ENCODE measurements at places on chromosomes 6 and 20.

- DNase-seq = no peak
Measured at GRCh38 chr6:52336919-52337561, 24.9 kb upstream of the PAQR8 start.

GRCh38 chr20:33071198-33071597 lies 8.2 kb upstream of the BPIFB4 start:
- DNase-seq = no peak

DNA sequence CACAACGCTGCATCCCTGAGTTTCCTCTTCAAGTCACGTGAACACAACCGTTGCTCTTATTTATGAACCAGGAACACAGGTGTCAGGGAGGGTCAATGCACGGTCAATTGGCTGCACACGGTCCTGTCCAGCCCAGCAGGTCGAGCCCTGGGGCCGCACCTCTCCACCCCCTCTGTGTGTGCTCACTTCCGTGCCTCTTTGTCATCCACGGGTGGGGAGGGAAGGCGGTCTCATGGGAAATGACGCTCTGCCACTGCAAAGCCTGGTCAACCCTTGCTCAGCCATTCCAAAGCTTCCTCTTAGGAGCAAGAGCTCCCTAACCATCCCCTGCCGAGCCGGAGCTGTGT lies 38.7 kb downstream of the DACT2 start:
- DNase-seq = no peak

- DNase-seq = no peak
Measured at GRCh38 chr20:19181552-19181951, 30.9 kb upstream of the SLC24A3 start.

DNA sequence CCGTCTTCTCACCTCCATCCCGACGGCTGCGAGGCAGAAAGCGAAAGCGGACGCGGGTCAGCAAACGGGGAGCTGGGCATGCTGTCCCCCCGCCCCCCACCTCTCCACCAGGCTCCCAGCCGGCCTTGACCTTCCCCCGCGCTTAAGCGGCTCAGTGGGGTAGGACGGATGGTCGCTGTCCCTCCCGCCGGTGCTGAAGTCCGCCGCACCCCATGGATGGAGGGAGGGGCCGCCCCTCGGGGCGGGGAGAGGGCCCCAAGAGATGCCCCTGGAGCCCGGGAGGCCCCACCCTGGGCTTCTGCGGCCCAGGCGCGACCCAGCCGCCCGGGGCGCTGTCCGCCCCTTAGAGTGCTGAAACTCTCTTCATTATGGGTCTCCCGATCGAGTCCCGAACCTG lies at the start of gene KCNB1:
KCNB1 (minus strand) TSS at position 48 of the 397 bp plus-strand sequence. CDS start 188 bp downstream, outside the sequence.
- DNase-seq = no peak

DNA sequence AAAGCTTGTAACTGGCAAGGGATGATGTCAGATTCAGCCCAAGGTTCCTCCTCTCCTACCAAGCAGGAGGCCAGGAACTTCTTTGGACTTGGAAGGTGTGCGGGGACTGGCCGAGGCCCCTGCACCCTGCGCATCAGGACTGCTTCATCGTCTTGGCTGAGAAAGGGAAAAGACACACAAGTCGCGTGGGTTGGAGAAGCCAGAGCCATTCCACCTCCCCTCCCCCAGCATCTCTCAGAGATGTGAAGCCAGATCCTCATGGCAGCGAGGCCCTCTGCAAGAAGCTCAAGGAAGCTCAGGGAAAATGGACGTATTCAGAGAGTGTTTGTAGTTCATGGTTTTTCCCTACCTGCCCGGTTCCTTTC lies 14.4 kb downstream of the TNFAIP3 start:
- no peak for DNase-seq

DNA sequence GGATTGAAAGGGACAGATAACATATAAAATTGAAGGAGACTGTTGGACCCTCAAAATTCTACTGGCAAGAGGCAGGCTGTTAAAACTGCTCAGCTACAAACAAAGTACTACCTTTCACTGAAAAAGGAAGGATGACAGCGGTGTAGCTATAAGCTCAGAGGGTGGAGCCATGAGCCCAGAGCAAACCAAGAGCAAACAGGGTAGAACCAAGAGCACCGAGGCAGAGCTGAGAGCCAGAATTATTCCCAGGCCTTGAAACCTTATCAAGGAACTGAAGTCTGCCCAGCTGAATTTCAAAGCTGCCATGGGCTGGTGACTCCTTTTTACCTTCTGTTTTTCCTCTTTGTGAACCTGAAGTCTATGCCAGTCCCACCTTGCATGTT lies 74.7 kb upstream of the SLC4A11 start:
- DNase-seq = no peak

- no peak for DNase-seq
Measured at GRCh38 chr20:8242827-8243724, 111.0 kb downstream of the PLCB1 start.

- DNase-seq = no peak
Measured at GRCh38 chr6:17589406-17590096, 10.6 kb upstream of the FAM8A1 start.

DNA sequence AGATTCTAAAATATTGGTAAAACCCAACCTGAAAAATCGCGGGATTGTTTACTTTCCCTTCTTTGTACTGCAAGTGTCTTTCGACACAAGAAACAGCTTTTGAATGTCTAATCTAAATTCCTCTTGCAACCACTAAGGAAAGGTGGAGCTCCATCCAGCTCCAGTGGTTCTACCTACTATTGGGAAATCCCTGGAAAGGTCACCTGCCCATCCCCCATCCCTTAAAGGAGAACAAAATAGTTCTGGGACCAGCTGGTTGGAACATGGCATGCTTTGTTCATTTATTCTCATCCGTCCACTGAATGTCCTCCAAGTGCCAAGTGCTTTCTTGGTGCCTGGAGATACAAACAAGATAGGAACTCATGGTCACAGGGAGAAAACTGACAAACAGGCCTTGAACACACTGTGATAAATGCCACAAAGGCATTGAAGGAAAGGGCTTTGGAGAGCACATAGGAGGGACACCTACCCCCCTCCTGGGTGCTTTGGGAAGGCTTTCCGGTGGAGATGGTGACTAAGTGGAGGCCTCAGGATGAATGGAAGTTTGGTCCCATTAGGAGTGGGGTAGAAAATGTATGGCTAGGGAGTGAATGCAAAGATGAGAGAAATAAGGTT lies 2.3 kb upstream of the CITED2 start:
- DNase-seq = no peak

DNA sequence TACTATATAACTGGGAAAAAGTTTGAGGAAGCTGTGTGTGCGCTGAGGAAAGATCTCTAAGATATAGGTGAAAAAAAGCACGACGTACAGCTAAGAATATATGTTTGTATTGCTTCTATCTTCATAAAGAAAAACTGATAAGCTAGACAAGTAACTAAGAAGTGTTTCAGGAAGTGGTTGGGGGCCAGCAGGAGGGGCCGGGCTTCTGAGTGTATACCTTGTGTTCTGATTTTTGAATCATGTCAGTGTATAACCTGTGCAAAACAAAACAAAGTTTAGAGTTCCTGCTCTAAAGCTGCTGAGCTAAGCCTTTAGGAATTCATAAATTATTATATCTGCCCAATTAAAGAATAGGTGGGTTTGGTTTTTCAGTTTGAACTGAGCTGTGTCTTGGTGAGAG lies 7.9 kb upstream of the OSER1 start:
- DNase-seq = no peak

- DNase-seq = peak; percentile 26
Measured at GRCh38 chr6:27839626-27840475, 72.3 kb downstream of the OR2B2 start.

Data from NK-92 treated with Interleukin-12 subunit alpha and Interleukin-12 subunit beta, amount 100 ng/mL, for 24 hours (cell line).